ENCODE measurements at places on chromosomes 5 and 9.

DNA sequence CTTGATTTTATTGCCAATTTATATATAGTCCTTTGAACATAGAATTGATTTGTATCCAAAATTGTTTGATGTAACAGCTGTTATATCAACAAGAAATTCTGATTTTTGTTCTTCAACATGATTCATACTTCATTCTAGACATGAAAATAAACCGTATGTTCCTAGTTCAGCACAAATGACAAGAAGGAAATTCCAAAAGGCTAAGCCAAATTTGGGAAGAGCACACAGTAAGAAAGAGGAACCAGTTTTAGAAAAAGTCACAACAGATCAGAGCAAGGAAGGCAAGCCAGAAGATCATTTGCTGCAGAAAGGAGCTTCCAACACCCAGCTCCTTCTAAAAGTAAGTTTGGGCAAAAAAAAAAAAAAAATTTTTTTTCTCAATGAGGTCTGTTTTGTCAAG lies 65.0 kb upstream of the MCCC2 start:
- no peak for DNase-seq

GRCh38 chr9:134224567-134225093 lies 60.3 kb upstream of the RNU6ATAC start:
- DNase-seq: no peak

DNA sequence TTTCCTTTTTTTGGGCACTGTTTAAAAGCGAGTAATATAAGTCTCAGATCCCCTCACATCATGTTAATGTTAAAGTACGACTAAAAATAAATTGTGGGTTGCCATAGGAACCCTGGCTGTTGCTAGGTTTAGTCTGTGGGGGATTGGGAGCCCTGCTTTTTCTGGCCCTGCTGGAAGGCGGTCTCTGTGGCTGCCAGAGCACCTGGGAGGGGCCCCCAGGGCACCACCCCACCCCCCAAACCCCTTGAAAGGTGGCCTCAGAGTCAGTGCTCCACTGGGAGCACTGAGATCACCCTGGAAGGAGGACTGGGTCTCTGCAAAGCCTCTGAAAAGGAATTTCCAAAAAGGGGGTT lies 66.2 kb upstream of the NEURL1B start:
- DNase-seq: no peak

DNA sequence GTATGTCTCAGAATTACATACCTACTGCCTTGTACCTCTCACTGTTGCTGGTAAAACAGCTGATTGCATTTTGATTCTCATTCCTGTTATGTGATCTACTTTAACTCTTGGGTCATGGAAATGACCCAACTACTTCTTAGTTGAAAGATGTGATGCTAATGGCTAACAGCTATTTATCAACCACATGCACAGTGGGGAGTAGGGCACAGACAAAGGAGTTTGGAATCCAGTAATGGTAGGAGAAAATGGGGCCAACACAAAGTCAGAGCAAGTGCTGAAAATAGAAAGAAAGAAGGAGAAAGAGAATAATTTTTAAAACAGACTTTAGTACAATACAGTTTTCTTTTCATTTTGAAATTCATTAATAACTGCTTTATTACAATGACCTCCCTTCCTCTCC lies 241.0 kb downstream of the PTPRD start:
- no peak for DNase-seq

GRCh38 chr5:157172403-157172802 lies 6.3 kb upstream of the GARIN3 start:
- DNase-seq: peak; percentile 80

DNA sequence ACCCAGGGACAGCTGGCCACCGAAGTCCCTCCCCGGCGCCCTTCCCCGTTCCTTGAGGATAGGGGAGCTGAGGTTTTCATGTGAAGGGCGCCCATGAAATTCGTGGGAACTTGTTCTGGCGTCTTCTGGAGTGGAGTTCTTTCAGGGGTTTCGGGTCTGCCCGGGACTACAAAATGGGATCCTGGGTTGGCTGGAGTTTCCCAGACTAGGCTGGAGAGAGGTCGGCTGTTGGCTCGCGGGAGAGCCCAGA lies 3.6 kb upstream of the RGMB start:
- DNase-seq: no peak

DNA sequence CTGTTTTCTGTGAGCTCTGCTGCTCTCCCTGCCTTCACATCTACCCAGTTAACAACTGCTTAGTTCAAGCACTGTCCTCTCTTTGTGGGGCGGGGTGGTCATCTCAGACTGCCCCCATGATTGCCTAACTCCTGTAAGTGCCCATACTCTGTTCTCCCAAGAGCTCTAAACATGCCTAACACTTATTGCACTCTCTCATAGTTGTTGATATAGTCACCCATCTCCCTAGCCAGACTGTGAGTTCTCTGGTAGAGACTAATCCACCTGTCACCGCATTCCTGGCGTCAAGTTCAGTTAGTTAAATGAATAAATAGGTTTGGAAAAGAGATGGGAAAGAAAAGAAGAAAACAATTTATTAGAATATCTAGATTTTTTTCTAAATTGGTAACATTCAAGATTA lies 18.3 kb upstream of the MUSK start:
- DNase-seq: no peak

GRCh38 chr9:38301376-38302106 lies 91.0 kb upstream of the ALDH1B1 start:
- no peak for DNase-seq

DNA sequence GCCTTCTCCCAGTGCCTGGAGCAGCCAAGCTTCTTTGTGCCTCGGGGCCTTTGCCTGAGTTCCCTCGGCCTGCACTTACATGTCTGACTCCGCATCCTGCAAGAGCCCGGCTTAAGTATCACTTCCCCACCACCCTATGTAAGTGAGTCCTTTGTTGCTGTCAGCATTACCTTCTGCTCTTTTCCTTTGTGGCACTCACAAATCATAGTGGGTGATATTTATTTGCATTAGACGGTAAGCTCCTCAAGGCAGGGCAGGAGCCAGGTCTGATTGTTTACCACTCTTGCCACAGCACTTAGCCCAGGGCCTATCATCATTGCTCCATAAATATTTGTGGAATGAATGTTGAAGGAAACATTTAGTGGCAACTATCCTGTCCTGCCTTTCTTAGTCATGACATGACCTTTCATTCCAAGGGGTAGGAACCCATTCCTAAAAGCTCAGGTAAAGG lies 4.8 kb downstream of the GM2A start:
- DNase-seq: no peak

GRCh38 chr9:89911721-89912604 lies 307.2 kb downstream of the GADD45G start:
- DNase-seq: no peak

GRCh38 chr9:105051897-105052296 lies 123.9 kb upstream of the ABCA1 start:
- peak; percentile 10 for DNase-seq

DNA sequence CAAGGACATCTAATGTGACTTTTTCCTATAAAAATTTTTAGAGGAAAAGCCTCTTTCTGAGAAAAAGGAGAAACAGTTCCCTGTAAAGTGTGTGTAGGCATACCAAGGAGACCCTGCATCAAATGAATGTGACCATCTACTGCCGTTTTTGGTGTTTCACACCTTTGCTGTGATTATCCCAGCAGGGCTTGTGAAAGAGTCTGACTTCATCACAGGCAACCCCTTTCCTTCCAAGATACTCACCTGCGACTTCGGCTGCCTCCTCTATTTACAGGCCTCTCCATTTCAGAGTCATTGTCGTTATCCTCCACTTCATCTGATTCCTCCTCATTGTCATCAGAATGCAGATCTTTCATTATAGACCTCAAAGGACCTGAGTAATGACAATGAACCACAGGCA lies 259.1 kb downstream of the MLLT3 start:
- no peak for DNase-seq

DNA sequence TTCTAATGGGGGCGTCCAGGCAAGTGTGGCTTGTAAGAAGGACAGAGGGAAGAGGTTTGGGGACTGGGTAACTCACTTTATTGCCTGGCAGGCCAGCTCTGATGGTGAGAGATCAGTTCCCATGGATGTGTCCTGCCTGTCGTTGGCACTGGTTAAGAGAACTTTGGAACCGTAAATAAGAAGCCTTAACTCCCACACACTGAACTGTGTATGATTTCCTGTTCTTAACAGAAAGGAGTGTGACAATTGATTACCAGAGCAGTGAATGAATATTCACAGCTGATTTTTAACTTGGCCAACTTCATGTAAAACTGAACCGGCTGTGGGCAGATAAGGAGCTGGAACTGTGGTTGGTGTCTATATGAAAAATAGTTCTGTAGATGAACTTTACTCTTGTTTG lies 63.2 kb downstream of the MEGF10 start:
- no peak for DNase-seq

DNA sequence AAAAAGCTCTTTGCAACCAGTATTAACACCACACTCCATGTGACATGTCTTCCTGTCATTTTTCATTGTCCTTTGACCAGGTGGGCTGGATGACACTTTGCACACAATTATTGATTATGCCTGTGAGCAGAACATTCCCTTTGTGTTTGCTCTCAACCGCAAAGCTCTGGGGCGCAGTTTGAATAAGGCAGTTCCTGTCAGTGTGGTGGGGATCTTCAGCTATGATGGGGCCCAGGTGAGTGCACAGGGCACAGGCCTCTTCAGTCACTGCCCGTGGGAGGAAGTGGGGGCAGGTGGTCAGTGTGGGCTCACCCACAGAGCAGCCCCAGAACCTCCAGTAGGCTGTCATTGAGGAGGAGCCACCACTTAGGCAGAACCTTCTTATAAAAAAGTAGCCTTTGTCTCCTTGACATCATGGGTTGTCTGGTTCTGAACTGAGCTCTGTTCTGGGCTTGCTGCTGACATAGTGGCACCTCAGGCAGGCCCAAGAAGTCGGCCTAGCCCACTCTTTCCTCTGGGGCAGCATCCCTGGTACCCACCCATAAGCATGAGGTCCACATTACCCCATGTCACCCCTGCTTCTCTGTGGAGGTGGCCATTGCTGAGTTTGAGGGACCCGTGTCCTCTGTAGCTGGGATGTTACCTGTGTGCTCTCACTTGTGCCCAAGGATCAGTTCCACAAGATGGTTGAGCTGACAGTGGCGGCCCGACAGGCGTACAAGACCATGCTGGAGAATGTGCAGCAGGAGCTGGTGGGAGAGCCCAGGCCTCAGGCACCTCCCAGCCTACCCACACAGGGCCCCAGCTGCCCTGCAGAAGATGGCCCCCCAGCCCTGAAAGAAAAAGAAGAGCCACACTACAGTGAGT lies 39.3 kb downstream of the SECISBP2 start:
- no peak for DNase-seq

DNA sequence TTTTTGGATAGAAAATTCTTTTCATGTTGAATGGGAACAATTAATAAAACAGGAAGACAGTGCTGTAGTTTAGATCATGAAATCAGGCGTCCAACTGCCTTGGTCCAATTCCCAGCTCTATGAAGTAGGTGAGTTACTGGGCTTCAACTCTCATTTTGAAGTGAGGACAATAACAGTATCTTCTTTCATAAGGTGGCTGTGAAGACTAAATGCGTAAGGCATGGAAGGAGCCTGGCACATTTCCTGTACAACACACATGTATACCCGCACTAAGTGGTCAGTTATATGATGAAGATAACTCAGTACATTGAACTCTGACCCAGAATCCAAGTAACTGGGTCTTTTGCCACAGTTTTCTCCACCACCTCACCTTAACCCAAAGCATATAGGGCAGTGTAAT lies 120.6 kb downstream of the MED27 start:
- no peak for DNase-seq

DNA sequence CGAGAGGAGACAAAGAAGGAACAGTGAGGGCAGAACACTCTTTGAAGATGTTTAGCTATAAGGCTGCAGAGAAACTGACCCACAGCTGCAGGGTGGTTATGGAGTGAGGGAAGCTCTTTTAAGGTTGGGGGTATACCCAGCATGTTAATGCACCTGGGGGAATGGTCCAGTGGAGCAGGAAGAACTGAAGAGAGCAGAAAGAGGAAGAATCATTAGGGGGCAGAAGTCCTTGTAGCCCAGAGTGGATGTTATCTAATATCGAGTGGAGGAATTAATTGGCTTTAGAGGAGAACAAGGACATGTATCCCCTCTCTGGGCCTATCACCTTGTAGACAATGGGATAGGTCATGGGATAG lies 7.7 kb downstream of the IL4 start:
- no peak for DNase-seq

- DNase-seq: no peak
Measured at GRCh38 chr9:76932757-76933156, 26.8 kb upstream of the PRUNE2 start.

- peak; percentile 38 for DNase-seq
Measured at GRCh38 chr5:55650386-55650785, 61.7 kb downstream of the SLC38A9 start.

GRCh38 chr9:130959809-130960334 lies 20.8 kb upstream of the FIBCD1 start:
- no peak for DNase-seq

DNA sequence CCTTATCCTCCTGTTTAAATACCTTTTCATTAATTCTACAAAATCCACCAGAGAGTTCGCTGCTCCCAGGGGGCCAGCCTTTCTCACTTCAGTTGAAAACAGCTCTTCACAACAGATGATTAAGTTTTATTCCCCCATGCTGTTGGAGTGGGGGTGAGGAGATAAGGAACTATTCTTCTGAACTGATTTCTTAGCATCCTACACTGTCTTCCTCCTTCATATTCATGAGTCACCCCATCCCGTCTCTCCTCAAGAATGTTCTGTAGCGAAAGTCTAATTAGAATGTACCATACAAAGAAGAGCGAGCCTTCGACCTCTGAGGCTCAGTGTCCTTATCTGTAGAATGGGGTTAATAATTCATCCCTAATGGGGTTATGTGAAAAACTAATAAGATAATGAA lies 138.0 kb downstream of the PIK3R1 start:
- DNase-seq: no peak

DNA sequence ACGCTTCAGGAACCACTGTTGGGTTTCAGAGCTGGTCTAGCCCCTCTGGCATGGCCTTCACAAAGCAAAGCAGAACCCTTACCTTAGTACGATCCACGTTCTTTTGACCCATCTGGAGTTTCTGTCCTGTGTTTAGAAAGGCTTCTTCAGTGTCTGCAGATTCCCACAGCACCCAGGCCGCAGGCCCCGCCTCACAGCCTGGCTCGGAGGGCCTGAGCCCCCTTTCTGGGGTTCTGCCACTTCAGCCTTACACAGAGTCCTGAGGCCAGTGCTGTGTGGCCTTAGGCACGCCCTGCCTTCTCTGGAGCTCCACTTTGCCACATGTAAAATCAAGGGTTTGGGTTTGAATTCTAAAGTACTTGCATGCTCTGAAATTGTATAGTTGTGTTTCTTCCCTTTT lies 31.6 kb upstream of the PRDM12 start:
- no peak for DNase-seq

DNA sequence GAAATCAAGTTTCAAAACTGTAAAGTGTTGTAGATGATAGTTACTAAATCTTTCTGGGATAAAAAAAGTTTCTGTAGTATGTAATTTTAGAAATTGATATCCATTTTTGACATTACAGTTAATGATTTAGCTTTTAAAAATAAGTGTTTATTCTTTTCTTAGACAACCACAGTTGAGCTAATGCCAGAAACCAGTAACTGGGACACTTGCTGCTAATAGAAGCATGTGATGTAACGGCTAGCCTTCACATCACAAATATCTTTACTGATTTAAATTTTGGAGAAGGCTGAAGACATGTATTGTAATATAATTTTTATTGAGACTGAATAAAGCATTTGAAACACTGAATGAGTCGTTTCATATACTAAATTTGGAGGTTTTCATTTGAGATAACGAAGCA lies 18.8 kb downstream of the CSNK1G3 start:
- DNase-seq: no peak

Data from CD4-positive, alpha-beta memory T cell (primary cell).